ENCODE measurements at places on chromosomes 12 and 14.

GRCh38 chr12:55515696-55516095, 23.5 kb downstream of the OR6C68 start:
- DNase-seq: no peak

DNA sequence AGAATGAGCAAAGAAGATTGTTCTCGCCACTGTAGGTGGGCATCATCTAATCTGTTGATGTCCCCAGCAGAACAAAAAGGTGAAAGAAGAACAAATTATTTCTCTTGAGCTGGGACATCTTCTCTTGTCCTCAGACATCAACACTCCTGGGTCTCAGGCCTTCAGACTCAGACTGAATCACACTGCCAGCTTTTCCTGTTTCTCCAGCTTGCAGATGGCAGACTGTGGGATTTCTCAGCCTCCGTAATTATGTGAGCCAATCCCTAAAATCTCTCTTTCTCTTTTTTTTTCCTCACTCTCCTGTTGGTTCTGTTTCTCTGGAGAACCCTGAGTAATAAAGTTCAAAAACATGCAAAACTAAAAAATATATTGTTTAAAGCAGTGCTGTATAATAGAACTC, 3.7 kb upstream of the TMPRSS12 start:
- no peak for DNase-seq

DNA sequence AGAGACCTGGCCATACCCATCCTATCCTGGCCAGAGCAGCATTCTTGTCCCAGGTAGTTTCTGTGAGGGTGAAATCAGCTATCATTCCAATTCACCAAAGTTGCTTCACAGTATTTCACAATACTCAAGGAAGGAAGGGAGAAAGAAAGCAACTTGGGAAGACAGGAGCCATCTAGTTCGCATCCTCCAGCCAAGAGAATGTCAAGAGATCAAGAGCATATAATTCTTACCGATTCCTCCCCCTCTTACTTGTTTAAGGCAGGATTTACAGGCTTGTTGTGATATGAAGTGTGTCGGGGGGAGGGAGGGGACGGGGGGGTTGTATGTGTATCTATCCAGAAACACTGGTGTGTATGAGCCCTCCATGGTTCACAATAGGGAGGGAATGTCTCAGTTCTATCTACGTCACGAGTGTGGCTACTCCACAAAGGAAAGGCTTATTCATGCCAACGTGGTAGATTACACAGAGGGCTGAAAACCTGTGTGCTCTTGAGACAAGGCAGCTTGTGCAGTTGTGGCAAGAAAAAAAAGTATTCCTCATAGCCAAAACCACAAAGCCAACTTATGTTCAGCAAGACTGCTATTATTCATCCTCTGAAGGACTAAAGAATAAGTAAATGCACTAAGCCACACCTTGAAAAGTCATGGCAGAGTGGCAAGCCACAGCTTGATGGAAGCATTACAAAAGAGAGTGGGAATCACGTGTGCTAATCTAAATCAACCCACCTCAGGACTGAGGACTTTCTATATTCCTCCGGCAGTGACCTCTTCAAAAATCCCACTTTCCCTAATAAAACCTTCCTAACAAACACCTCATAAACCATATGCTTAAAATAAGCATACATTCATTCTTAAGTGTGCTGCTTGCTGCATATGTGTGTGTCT, 35.0 kb downstream of the CORO1C start:
- peak; percentile 86 for DNase-seq

DNA sequence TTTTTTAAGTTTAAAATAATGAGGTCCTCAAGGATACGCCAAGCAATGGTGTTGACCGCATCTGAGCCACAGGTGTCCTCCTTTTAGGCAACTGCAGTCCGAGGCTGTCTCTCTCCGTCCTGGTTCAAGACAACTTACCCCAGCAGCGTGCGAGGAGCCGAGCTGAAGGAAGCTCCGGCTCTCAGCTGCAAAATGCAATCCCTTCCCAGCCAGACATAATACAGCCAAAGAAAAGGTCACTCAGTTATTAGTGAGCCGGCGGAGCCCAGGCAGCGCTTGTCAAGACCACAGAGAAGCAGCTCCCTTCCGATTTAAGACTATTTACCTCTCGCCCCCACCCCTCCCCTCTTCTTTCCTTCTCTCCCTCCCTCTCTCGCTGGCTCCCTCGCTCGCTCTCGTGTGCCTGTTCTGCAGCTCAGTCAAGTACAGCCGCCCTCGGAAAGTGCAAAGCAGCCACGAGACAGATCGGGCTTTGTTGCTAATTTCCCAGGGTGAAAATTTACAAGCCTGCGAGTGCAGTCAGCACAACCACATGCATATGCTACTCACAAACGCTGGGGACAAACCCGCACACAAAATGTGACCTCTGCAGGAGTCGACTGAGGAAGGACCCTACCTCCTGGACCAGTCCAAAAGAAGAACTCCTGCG, 363 bp upstream of the LMO3 start:
- DNase-seq: peak; percentile 50

DNA sequence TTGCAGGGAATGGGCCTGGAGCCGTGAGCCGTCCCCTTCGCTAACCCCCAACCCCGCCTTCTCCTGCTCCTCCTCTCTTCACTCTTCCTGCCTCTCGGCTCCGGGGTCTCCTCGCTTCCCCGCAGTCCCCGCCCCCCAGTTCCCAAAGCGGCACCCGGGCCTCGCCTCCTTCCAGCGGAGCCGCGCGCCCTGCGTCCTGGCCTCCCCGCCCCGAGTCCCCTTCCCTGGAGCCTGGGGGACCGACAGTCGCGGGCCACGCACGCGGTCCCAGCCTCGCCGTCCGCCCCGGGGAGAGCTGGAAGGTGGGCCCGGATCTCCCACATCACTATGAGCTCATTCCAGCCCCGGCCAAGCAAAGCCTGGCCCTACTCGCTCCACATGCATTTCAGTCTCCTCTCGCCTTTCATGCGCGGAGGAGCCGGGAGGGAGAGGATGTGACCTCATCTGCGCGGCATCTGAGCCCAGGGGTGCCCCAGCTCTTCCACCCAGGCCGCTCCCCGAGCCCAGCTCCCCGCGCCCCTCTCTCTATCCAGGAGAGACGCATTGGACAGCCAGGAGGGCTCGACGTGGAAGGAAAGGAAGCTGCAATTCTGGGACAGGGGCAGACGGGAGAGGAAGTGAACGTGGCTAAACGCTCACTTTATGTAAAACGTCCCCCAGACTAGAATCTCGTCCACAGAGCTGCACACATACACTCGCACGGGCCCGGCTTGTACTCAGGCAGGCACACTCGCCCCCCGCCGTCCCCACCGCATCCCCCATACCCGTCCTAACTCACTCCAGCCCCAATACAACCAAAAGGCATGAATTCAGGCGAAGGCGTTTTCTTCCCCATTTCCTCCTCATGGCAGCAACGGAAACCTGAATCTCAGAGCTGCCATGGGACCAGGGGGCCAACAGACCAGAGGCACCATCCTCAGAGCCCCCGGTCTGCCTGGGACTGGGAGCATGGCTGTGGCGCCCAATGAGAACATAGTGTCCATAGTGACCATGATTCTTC, 108.7 kb upstream of the CCND2 start:
- DNase-seq: peak; percentile 89

- DNase-seq: peak; percentile 32
These were observed 116.4 kb downstream of the LRIG3 start for GRCh38 chr12:58803908-58804307.

DNA sequence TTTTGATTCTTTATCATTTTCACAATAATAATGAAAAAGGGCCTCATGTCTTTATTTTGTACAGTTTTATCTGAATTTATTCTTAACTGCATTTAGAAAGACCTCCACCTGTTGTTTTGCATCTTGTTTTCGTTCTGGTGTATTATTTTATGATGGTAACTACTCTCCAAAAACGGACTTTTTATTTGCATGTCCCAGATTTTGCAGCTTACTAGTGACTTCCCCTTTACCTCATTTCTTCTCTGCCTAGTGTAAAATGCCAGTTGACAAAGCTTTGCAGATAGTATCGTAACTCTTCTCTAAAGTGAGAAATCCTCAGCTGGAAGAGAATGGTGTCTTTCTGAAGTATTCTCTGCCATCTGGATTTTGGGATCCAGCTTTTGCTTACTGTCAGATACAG, 17.2 kb downstream of the PEX5 start:
- DNase-seq: no peak

DNA sequence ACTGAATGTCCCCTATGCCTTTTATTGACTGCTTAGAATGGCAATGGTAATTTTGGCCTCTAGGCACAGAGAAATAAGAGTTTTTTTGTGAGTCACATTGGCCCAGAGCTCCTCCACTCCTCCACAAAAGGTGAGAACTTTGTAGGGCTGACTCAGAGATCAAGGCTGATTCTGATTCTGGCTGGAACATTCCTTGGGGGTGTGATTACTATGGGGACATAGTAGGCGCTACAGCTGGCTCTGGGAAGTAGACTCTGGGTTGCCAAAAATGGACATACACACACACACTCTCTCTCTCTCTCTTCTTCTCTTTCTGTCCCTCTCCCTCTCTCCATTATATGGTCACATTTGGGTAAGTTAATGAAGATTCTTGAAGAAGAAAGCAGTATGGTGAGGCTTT, 174.6 kb upstream of the DDHD1 start:
- DNase-seq: no peak

DNA sequence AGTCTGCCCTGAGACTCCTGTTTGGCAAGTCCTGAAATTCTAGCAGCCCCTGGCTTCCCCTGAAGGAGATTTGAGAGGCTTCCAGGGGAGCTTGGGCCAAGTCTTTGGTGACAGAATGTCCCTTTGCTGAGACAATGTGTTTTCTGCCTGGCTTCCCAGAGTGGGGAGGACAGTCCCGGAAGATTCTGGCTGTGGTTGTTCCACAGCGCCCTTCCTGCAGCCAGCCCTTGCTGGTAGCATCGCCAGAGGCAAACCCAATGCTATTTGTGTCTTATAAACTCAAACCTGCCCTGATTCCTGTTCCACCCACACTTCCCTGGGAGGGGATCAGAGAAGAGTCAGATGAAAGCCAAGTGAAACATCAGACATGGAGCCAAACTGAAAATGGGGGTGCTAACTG, 56.4 kb upstream of the OAS1 start:
- no peak for DNase-seq

DNA sequence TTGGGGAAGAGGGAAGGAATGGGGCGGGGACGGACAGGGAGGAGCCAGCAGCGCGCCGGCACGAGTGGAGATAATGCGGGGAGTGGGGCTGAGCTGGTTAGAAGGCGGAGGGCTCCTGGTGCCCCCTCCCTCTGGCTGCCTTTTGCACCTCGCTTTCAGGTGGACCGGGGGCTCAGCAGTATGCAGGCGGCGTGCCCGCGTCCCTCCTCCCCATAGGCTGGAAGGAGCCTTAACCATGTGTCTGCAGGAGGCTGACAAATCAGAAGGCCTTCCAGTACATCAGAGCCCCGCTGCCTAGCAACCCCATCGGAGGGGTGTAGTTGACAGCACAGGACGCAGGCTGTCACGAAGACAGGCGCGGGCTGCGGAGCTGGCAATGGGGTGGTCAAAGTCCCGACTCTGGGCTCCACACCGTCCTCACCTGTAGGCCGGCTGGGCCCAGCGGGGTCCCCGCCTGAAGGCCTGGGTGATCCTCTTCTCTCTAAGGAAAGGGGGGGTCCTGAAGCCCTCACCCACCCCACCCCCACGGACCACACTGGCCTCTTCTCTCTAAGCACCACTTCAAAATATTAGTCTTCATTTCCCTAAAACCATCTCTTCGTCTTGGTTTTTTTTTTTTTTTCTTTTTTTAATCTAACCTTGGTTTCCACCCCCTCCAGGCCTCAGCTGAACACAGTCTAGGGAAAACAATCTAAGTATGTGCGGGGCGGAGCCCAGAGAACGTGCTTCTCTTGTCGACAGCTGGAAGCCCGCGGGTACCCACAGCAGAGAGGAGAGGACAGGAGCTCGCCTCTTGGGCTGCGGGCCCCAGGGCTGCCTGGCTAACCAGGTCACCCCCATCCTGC, 44.5 kb downstream of the KDM2B start:
- DNase-seq: peak; percentile 63

GRCh38 chr12:131137836-131138637, 184.3 kb downstream of the ADGRD1 start:
- no peak for DNase-seq

DNA sequence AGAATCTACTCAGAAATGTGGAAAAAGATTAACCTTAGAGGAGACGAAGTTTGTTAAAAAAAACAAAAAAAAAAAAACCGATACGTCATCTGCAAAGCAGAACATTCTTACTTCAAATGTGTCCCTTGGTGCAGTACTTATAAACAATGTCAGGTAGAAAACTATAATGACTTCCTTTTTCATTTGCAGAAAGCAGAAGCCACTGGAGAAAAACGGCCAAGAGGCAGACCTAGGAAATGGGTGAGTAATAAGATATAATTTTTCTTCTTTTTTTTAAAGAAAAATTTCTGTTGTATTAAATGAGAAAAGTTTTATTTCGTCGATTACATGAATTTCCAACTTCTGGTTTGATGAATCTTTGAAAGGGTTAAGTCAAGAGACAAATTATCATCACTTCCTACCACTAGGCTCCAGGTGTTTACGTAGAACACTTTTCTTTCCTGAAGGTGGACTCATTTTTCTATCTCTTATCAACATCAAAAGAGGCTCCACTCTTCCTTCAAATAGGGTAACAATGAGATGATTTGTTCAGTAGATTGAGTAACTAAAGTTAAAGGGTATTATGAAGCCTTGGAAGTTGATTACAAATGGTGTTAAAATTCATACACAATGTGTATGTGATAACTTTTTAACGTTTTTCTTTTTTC, 14.2 kb downstream of the HMGA2 start:
- no peak for DNase-seq

GRCh38 chr12:130552483-130552996, 163.6 kb downstream of the RIMBP2 start:
- DNase-seq: no peak

DNA sequence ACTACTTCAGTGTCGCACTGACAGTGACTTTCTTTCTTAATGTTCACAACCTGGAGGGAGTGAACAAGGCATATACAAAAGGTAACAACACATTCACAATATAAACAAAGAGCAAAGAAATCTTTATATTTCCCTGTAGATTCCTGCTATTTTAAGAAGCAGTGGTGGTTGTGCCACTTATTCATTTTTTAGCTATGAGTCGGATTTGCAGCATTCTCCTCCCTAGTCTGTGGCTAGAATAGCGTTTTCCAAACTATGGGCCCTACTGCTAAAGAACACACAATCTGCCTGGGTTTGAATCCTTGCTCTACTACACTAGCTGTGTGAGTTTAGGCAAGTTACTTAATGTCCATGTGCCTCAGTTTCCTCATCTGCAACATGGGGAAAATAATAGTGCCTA, 18.6 kb upstream of the MDM1 start:
- DNase-seq: peak; percentile 54

GRCh38 chr12:82855872-82856271, 169.2 kb downstream of the TMTC2 start:
- no peak for DNase-seq

- DNase-seq: no peak
These were observed 53.5 kb upstream of the BEGAIN start for GRCh38 chr14:100640471-100641273.

DNA sequence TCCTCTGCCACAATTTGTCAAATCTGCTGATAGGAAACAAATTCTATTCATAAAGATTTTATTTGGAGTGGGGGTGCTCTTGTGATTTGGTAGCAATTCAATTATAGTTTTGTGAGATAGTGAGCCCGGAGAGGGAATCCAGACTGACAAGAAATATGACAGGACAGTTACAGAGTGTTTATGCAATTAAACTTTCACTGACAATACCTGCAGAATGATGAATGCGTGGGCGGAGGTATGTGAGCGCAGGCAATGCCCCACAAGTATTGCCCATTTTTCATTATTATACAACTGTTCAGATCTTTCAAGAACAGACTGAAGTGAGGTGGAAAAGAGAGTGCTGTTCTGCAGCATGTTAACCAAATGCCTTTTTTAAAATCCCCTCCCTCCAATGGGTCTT, 259.0 kb downstream of the EGLN3 start:
- no peak for DNase-seq

GRCh38 chr14:50998612-50999011, 54.3 kb upstream of the PYGL start:
- no peak for DNase-seq

GRCh38 chr12:65510584-65511050, 232.1 kb downstream of the MSRB3 start:
- DNase-seq: no peak
